ENCODE measurements at places on chromosomes 5 and 9.

DNA sequence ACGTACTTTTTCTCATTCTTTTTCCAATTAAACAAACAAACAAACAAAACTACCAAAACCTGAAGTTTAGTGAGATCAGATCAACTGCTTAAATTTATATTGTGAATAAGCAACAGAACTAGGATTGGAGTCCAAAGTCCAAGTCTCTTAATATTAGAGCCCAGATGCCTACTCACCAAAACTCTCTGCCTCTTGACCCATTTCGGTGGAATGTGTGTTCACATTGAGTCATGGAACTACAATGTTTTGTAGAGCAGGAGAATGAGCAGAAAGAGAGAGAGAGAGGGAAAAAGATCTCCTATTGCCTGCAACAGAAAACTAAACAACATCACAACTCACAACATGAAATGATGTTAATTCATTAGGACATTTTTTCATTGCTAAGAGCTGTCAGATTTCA, 751.1 kb downstream of the TLR4 start:
- DNase-seq, result no peak

DNA sequence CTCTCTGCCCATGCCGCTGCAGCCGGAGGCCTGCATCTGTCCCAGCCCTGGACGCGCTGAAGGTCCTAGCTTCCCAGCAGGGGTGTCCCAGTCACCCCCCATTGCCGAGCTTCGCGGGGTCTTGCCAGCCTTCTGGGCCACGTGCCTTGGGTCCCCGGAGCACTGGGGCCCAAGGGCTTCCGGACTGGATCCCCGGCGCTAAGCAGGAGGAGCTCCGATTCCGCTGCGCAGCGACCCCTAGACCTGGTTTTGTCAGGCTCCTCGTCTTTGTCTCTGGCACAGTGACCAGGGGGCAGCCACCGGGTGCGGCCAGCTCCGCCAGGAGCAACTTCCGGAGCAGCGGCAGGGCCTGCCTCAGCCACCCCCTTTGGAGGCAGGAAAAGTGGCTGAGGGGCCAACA, 3.3 kb upstream of the IRX1 start:
- DNase-seq, result no peak

DNA sequence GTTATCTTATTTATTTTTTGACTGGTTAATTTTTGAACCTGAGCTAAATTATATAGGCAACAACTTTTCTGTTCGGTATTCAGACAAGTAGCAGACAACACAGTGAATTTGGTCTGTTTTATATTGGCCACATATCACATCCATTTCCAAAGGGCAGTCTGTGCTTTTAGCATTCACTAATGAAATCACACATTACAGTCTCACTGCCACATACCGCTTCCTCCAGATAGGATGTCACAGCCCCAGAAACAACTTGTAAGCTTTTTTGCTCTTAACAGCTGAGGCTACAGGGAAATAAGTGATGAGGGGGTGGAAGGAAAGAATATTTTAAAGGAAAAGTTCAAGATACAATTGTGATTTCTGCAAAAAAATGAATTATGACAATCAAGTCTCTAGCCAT, 140.6 kb downstream of the PLCXD3 start:
- no peak for DNase-seq

GRCh38 chr9:131937451-131937850, 142.2 kb downstream of the MED27 start:
- DNase-seq, result no peak

DNA sequence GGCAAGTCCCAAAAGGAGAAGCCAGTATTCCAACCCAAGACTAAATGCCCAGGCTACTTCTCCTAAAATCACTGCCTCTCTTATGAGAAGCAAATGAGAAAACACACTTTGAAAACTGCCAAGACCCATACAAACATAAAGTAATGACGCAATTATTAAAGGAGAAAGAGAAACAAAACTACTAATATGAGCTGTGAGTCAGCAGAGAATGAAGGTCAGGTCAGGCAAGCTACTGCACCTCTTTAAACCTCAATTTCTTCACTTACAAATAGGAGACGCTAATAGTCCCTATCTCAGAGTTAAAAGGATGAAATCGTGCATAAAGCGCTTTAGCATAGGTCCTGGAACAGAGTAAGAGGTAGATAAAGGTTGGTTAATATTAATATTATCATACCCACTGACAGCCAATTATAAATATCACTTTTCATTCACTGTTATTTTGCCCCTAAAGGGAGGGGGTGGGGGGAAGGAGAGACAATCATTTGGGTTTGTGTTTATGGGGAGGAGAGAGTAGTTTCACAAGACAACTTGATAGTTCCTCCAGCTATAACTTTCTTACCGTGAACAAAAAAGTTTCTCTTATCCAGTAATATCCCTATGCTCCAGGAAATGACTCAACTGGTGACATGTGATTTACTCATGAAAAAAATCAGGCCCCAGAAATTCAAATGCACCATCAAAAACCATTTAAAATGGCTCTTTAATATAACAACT, 3.6 kb downstream of the PSMB7 start:
- no peak for DNase-seq

DNA sequence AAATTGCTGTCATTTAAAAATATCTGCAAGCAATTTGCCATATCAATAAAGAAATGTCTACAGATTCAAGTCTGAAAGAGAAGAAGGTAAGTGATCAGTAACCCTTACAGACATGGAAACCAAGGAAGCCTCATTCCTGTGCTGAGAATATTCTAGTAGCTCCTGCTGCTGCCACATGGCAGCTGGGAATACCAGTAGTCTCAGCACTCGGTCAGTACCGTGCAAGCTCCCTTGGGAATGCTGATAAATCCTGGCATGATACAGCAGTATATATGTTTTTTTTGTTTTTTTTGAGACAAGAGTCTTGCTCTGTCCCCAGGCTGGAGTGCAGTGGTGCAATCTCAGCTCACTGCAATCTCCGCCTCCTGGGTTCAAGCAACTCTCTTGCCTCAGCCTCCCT, 27.9 kb downstream of the NANS start:
- no peak for DNase-seq

GRCh38 chr9:111356481-111357244, 26.6 kb upstream of the OR2K2 start:
- no peak for DNase-seq

Data from effector memory CD4-positive, alpha-beta T cell (primary cell).